ENCODE measurements at places on chromosomes 5 and 9.

- no peak for DNase-seq
Observed at GRCh38 chr5:59257488-59258400, 635.8 kb downstream of the PDE4D start.

GRCh38 chr5:79612667-79613198 is 492 bp downstream of the TENT2 start:
- DNase-seq = no peak

GRCh38 chr9:37262410-37262809 is 142.0 kb downstream of the ZCCHC7 start:
- no peak for DNase-seq

DNA sequence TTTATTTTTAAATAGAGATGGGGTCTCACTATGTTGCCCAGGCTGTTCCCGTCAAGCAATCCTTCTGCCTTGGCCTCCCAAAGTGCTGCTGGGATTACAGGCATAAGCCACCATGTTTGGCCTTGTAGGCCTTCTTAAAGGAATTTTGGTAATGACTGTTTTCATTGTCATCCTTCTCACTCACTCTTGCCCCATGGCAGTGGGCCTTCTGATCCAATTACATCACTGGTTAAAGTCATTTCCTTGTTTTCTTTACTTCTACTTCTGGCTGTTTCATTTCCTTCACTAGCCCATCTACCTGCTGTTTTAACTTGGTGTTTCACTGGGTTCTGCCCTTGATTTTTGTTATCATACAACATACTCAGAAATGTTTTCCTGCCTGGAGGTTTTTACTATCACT is 20.1 kb upstream of the NIM1K start:
- DNase-seq = no peak

DNA sequence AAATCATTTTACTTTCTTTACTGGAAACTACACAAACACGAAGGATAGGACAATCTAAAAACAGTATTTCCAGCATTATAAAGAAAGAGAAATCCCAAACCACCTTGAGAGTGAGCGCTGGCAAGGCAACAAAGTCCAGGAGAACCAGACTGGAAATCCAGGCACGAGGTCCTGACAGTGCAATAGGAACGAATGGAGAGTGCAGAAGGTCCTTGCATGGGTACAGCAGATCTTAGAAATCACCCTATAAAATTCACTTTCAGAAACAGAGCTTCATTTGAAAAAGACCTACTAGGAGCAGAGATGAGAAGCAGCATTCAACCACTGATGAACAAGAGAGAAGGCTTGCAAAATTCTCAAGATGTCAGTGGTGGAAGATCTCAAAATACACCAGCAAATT is 133.7 kb upstream of the ST8SIA4 start:
- DNase-seq = no peak

DNA sequence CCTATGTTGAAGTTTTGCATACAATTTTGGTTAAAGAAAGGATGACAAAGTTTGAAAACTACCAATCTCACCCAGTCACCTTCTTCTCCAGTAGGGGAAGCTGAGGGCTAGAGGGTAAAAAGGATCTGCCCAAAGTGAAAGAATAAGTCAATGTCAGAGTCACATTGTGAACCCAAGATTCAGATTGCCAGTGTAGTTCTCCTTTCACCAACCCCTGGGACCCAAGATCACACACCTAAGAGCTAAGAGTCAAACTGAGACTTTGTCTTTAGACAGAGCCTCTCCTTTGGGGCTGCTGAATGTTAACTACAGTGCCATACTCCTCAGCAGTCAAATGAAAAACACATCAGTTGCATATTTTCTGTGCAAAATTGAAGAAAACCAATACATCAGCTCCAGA is 210.6 kb downstream of the ATP10B start:
- no peak for DNase-seq

- peak; percentile 1 for DNase-seq
Observed at GRCh38 chr5:148457183-148457620, 73.4 kb downstream of the FBXO38 start.

DNA sequence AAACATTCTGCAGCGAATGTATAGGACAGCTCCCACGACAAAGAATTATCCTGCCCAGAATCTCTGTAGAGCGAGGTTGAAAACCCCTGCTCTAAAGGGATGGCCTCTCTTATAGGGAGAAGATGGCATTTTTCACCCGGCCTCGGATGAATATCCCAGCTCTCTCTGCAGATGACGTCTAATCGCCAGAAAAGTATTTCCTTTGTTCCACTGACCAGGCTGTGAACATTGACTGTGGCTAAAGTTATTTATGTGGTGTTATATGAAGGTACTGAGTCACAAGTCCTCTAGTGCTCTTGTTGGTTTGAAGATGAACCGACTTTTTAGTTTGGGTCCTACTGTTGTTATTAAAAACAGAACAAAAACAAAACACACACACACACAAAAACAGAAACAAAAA is 17.4 kb upstream of the RARS1 start:
- no peak for DNase-seq

- no peak for DNase-seq
Observed at GRCh38 chr5:44388321-44389089, 715 bp downstream of the FGF10 start.

- no peak for DNase-seq
Observed at GRCh38 chr5:78331523-78332080, 28.8 kb upstream of the SCAMP1 start.

DNA sequence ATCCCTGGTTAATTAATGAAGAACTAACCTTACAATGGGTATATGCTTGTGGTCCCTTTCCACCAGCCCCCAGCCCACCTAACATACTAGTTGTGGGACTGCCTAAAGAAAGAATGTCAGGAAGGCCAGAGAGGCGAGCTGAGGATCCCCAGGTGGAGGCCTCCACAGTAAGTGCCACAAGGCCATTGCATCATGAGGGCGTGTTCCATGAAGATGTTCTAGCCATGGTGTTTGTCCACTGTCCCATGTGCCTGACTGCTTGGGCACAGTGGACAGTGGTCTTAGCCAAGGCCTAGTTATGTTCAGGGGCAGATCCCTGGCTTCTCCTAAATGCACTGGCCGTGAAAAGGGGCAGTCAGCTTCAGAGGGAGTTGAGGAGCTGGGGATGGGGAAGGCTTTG is 21.1 kb downstream of the ZFP62 start:
- no peak for DNase-seq

DNA sequence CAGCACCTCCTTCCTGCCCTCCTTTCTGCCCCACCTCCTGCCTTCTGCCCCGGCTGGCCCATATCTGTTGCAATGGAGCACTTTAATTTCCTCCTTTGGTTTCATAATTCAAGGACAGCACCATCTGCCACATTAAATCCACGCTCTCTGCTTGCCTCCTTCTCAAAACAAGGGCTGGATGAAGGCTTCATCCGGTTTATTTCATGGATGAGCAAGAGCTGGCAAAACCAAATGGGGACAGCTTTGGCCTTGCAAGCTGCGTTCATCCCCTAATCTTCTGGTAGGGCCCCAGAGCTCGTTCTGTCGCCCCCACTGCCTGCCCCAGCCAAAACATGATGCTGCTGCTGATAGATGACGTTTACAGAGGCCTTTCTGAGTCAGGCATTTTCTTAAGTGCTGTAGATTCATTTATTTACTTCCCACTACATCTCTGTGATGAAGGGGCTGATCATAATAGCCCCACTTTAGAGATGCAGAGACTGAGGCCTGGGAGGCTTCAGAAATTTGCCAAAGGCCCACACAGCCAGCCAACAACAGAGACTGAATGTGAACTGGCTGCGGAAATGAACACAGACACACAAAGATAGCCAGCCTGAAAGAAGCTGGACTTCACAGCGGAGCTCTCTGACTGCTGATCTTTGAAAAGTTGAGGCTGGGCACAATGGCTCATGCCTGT is 115.6 kb upstream of the CPEB4 start:
- no peak for DNase-seq

DNA sequence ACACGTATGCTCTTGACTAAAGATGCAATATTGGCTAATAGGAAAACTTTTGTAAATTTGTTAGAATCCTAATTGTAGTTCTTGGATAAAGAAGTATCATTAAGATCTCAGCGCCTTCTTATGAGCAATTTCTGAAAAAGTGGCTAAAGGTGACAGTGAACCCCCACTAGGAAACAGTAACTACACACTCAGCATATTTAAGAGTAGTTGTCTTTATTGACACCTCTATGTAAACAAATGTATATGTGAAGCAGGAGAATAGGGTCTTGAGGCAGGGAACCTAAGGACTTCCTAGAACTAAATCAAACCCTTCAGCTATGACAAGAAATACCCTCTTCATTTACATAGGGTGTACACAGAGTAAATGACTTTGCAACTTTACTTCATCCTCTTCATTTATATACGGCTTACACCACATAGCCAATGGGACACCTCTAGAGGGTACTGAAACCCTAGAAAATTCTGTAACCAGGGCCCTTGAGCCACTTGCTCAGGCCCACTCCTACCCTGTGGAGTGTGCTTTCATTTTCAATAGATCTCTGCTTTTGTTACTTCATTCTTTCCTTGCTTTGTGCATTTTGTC is 2.8 kb downstream of the NIPSNAP3A start:
- no peak for DNase-seq

- no peak for DNase-seq
Observed at GRCh38 chr9:84001621-84002020, 21.0 kb downstream of the RMI1 start.

Data from central memory CD4-positive, alpha-beta T cell (primary cell).